HuH-7 (cell line): ENCODE measurements at places on chromosomes 5 and 9.

GRCh38 chr5:147143215-147143614 is 91.6 kb upstream of the STK32A start:
- no peak for DNase-seq

DNA sequence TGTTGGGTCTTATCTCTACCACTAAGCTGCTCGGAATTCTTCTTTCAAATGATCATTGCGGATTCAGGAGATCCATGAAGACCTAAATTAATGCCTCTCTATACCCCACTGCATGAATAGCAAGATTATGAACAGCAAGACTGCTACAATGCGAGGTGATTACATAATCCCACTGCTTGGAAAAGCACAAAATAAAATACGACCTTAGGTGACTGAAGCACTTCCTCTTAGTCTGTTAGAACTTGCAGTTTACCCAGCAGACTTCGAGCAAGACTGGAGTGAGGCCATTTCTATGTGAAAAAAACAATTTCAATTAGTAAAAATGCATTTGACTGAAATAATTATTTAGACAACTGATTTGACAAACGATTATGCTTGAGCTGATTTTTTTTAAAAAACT is 59.8 kb downstream of the SH3RF2 start:
- no peak for DNase-seq

- no peak for DNase-seq
Measured at GRCh38 chr5:124157320-124157719, 589.1 kb downstream of the ZNF608 start.

- DNase-seq, result no peak
Measured at GRCh38 chr5:142551338-142552067, 134.4 kb downstream of the FGF1 start.

- DNase-seq, result no peak
Measured at GRCh38 chr9:125931211-125931610, 184.0 kb downstream of the PBX3 start.

DNA sequence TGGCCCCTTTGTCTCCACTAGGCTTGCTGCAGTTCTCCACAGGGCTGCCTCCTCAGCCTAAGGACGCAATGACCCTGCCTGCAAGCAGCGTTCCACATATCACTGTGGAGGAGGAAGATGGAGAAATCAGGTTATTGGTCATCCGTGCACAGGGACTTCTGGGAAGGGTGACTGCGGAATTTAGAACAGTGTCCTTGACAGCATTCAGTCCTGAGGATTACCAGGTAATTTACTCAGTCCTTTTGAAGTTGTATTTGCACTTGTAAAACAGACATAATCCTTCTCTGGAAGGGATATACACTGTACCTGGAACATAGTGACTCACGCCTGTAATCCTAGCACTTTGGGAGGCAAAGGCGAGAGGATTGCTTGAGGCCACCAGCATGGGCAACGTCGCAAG is 116.6 kb downstream of the ADGRV1 start:
- peak; percentile 23 for DNase-seq

- DNase-seq, result peak; percentile 74
Measured at GRCh38 chr5:1246711-1247431, 21.7 kb downstream of the SLC6A18 start.

DNA sequence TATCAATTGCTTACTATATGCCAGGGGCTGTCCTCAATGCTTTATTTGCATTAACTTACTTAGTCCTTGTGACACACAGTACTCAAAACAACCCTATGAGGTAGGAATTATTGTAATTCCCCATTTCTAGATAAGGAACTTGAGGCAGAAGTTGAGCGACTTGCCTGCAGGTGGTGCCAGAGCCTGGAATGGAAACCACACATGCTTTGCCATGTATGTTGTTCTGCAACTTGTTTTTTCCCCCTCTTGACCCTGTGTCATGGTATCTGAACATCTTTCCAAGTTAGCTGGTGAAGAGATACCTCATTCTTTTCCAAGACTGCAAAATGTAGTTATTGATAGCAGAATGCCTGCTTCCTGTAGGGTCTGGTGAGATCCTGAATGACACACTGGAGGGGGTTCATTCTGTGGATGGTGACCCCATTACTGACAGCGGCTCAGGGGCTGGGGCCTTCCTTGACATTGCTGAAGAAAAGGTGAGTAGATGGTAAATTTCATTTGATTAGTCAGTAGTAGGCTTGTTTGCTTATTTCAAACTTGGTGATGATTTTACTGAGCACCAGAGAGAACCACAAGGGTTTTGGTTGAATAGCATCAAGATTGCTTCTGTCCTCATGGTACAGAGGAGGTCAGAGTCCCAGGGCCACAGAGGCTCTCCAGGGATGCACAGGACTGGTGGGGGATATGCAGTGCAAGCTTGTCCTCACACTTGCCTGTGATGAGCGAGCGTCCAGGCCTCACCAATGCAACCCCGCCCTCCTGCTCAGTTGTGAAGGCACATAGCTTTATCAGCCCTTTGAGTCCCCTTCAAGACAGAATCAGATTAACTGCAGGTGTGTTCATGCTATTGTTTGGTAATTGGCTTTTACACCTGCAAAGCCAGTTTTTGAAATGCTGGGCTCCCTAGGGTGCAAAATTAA is 57.0 kb downstream of the COL15A1 start:
- DNase-seq, result peak; percentile 34

DNA sequence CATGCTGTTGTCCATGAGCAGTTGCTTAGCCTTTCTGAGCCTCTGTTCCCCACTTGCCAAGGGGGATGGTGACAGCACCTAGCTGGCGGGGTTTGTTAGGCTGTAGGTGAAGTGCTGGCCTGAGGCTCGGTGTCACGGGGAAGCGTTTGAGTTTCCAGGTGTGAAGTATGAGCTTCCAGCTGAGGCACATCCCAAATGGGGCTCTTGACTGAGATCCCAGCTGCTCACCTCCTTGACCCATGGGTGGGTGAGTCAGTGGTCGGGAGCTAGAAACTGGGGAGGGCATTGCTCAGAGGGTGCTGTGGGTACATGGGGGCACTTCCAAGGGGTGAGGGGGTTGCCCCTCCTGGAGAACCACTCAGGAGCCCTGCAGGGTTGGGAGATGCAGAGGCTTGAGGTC is 26.4 kb upstream of the RNF130 start:
- no peak for DNase-seq

DNA sequence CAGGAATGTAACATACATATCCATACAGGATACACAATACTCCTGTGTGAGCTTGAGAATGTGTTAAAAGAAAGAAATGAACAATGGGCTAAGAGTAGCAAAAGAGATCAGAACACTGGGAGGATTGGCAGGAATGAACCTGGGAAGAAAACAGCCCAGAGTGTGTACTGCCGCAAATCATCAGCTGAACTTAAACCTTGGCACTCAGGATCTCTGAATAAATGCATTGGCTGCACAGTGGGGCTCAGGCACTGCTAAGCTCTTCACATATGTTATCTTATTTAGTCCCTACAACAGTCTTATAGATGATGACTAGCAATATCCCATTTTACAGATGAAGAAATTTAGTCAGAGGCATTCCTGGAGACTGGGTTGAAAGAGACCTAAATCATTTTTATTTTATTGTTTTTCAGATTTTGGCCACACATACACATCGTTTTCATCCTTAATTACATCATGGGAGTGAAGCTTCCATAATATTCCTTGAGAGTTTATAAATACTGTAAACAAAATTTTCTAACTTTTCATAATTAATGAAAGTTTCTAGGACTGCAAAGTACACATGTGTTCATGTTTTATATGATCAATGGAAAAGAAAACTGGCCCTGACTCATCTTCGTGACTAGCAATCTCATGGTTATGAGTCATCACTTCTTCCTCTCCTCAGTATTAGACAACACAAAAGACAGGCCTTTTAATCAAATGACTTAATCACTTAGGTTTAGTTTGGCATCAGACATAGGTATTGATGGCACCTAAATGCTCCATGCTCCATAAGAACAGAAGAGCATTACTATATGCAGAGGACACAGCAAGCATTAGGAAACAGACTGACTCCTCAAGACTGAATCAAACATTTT is 59.2 kb downstream of the CDH18 start:
- DNase-seq, result no peak

DNA sequence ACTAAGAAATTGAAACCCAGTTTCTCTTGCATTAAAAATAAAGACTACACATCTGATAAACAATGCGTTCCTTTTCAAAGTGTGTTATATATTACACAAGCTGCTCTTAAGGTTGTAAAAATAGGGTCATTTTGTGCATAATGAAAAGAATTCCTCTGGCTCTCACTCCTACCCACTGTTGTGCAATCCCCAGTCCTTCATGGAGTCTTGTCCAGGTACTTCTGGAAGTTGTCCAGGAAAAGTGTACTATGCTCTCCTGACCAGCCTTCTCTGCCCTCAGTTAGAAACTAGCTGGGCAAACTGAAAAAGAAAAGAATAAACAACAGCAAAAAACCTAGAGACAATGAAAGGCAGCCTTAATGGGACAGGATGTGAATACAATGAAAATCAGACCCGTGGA is 345.5 kb upstream of the PAPPA start:
- DNase-seq, result no peak

DNA sequence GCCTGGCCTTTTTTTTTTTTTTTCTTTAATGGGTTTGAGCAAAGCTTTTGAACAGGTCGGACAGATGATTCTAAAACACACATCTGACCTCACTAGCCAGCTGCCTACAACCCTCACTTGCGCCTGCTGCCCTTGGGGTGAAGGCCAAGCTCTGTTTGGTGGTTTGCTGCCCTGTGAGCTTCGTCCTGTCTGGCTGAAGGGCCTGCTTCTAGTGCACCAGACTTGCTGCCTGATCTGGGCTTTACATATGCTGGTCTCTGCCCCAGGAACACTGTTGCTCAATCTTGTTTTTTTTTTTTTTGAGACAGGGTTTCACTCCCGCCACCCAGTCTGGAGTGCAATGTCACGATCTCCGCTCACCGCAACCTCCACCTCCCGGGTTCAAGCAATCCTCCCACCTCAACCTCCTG is 16.4 kb upstream of the DOLPP1 start:
- no peak for DNase-seq

GRCh38 chr9:76725885-76726284 is 38.4 kb upstream of the PCA3 start:
- no peak for DNase-seq

GRCh38 chr5:171450423-171451331 is 31.2 kb downstream of the FGF18 start:
- no peak for DNase-seq

- no peak for DNase-seq
Measured at GRCh38 chr9:34574571-34574970, 15.0 kb downstream of the CNTFR start.
